ENCODE measurements at places on chromosomes 5 and 9. TPM values are rescaled to one million over a fixed set of nuclear protein-coding genes. Genes with fewer than 3 reads are reported as not detected.

GRCh38 chr9:91131433-91131839 is 230.3 kb downstream of the AUH start:
- no peak for DNase-seq

DNA sequence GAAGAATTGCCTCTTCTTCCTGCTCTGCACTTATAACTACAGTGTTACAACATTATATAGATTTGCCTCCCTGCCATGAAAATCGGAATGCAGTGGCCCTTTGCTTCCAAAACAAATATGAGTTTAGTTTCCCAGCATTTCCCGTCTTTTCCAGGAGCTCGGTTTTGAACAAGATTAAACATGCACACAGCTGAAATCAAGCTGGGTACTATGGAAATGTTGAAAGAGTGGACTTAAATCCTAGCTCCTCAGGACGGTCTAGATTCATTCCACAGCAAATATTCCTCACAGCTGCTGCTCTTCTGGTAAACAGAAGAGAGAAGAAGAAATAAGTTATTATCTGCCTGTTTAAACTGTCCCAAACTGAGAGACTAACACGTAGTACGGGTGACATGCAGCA is 161.4 kb downstream of the PIK3R1 start:
- DNase-seq, result no peak

GRCh38 chr5:133947431-133947841 is 21.0 kb downstream of the C5orf15 start:
- DNase-seq, result no peak

DNA sequence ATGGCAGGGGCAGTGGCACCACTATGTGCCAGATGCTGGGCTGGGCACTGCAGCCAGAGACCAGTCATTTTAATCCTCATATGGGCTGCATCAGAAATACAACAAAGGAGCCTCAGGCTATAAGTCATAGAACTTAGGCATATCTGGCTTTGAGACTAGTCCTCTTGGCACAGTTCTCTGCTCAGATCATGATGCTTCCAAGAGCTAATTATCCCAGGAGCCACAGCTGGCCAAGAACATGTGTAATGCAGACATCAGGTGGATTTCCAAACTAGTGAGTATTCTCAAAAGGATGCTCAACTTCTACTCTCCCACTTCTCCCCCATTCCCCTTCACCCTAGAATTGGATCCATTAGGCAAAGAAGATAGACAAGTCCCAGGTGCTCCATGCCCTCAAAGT is 562.2 kb upstream of the TRPC7 start:
- DNase-seq, result no peak

- DNase-seq, result no peak
Measured at GRCh38 chr5:133715616-133716015, 103.3 kb upstream of the FSTL4 start.

GRCh38 chr9:106383072-106383471 is 479.9 kb upstream of the ZNF462 start:
- DNase-seq, result no peak

Gene SLC46A2
- not detected for polyA plus RNA-seq

Gene PCDHGA11
- polyA plus RNA-seq, result 0.04 TPM
